Breast epithelium (tissue), 4 donors: ENCODE measurements at places on chromosomes 4 and X. TPM values are rescaled to one million over a fixed set of nuclear protein-coding genes. Genes with fewer than 3 reads are reported as not detected.

VCX3A gene
- total RNA-seq, result not detected

NPY5R gene
- 1.6 TPM for total RNA-seq

DNA sequence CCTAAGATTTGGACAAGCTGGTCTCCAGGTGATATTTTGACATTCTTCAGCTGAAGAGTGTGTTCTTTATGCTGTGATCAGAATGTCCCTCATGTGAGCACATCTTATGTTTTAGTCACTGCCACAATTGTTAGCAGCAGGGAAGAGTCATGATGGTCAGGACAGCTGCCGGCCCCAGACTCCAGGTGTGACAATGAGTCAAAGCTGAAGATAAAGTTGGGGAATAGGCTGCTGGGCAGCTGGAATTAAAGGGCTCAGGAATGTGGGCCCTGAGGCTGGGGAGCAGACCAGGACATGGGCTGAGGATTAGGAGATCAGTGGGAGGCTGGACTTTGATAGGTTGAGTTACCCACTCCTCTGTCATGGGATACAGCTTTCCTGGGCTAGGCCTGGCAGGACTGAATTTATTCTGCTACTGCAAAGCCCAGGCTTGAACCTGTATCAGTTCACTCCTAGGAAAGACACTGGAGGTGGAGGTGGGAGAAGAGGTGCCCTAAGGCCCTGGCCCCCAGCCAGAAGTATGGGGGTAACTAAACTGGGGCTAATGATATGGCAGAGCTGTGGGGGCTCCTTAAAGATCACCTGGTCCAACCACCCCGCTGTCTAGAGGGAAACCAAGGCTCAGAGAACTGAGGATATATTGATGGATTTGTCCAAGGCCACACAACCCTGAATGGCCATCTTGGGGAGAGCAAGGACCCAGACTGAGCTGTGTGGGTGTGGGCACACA, 119.5 kb downstream of the PJA1 start:
- H3K4me1 ChIP-seq, result no peaks in the 10 kb centered on the region
- H3K4me3 ChIP-seq, result no peak overlapping the region
- H3K27ac ChIP-seq, result no peak overlapping the region
- no peaks in the 10 kb centered on the region for H3K27me3 ChIP-seq
- no peaks in the 10 kb centered on the region for H3K36me3 ChIP-seq
- DNase-seq, result no peak

DNA sequence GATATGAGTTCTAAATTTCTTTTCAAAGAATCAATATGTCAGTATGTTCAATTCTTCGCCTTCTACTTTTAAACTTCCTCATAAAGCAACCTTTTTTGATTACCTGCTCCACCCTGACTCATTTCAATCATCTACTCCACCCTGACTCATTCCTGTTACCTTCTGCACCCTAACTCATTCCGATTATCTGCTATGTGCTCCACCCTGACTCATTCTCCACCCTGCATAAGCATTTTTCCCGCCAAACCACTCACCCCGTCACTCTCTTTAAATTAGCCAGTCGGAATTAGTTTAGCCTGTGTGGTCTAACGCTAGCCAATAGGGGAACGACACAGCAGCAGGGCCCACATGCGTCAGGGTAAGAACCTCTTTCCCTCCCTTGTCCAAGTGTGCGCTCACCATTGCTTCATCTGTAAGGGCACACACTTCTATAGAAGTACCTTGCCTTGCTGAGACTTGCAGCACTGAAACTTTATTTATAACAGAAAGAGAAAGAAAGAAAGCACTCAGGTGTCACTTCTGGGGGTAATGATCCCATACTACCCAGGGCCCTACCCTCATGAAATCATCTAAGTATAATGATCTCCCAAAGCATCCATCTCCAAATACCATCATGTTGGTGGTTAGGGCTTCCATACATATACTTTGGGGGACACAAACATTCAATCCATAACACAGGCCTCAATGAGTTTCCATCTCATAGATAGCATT, 875.2 kb downstream of the RAPGEF2 start:
- H3K4me3 ChIP-seq, result no peak overlapping the region
- H3K27ac ChIP-seq, result no peak overlapping the region
- no peaks in the 10 kb centered on the region for H3K27me3 ChIP-seq
- DNase-seq, result no peak

DNA sequence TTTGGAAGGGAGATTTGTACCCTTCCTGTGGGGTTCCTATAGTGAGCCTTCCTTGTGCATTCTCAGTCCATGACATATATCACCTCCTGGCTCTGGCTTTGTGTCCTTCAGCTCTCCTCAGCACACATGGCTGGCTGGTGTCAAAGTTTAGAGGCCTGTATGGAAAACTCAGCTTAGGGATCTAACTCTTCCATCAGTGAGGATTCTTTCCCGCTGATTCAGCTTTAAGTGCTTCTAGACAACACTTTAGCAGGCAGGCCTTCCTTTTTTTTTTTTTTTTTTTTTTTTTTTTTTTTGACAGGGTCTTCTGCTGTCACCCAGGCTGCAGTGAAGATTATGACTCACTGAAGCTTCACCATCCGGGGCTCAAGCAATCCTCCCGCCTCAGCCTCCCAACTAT, 84.2 kb downstream of the NPNT start:
- H3K4me1 ChIP-seq, result no peaks in the 10 kb centered on the region
- H3K27ac ChIP-seq, result no peak overlapping the region
- DNase-seq, result no peak
- no peaks in the 10 kb centered on the region for H3K36me3 ChIP-seq
- no peaks in the 10 kb centered on the region for H3K27me3 ChIP-seq

- no peaks in the 10 kb centered on the region for H3K4me1 ChIP-seq
- H3K27ac ChIP-seq, result peak overlapping the region; percentile 21
- H3K4me3 ChIP-seq, result no peak overlapping the region
- no peaks in the 10 kb centered on the region for H3K27me3 ChIP-seq
- no peaks in the 10 kb centered on the region for H3K36me3 ChIP-seq
These were observed 6.8 kb upstream of the SASH3 start for GRCh38 chrX:129772796-129773431.
